Activated T-helper 2 cell treated with anti-CD3 and anti-CD28 coated beads, Interferon-gamma antibody, Interleukin-2, Interleukin-4, amounts not matched to agents 10 μg/mL and 5 μg/mL and 100 μg/mL, durations not matched to agents 14 hours and 24 hours and 36 hours (primary cell): ENCODE measurements at places on chromosomes 4 and X. TPM values are rescaled to one million over a fixed set of nuclear protein-coding genes. Genes with fewer than 3 reads are reported as not detected.

MAOB gene
- total RNA-seq = 10.3 and 11.6 TPM in 2 replicates

TCEAL5 gene
- not detected in 2 replicates for total RNA-seq

RNF175 gene
- not detected in 2 replicates for total RNA-seq

ZNF81 gene
- 6.1 and 8.1 TPM in 2 replicates for total RNA-seq

GABRG1 gene
- not detected in 2 replicates for total RNA-seq

SLC16A2 gene
- 1.1 and 1.5 TPM in 2 replicates for total RNA-seq

OCIAD2 gene
- total RNA-seq = 53.5 and 63.0 TPM in 2 replicates

DDX53 gene
- total RNA-seq = not detected in 2 replicates

FGFBP2 gene
- 2.4 and 3.9 TPM in 2 replicates for total RNA-seq

NKX6-1 gene
- total RNA-seq = not detected in 2 replicates

LAP3 gene
- total RNA-seq = 90.8 and 94.9 TPM in 2 replicates

RTL9 gene
- not detected in 2 replicates for total RNA-seq

IL1RAPL2 gene
- total RNA-seq = not detected in 2 replicates

SLC34A2 gene
- total RNA-seq = not detected in 2 replicates

PDGFRA gene
- total RNA-seq = not detected in 2 replicates
